ENCODE measurements at places on chromosomes 4 and X.

DNA sequence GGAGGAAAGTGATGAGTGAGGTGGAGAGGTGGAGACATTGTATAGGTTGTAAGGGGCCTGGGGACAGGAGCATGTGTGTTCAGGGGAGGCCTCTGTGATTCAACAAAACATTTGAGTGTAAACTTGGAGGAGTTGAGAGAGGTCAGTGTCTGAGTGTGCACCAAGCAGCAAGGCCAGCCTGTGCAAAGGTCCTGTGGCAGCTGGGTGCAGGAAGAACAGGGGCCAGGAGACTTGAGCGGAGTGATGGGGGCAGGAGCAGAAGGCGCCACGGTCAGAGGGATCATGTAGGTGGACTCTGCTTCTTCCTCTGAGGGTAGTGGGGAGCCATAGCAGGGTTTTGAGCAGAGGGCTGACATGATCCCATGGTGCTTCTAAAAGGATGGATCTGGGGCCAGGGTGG, 9.6 kb upstream of the PSAPL1 start:
- no peak for DNase-seq

- DNase-seq: no peak
These were observed 33.7 kb downstream of the METAP1 start for GRCh38 chr4:99029018-99029735.

- no peak for DNase-seq
These were observed 89.1 kb downstream of the ARHGAP10 start for GRCh38 chr4:147820975-147821374.

- DNase-seq: no peak
These were observed 6.2 kb upstream of the MOB1B start for GRCh38 chr4:70895811-70896491.

- no peak for DNase-seq
These were observed 67.3 kb downstream of the AFAP1 start for GRCh38 chr4:7872264-7872771.

GRCh38 chr4:147940171-147940570, 208.3 kb downstream of the ARHGAP10 start:
- no peak for DNase-seq

GRCh38 chrX:134718966-134719317, 60.7 kb upstream of the PLAC1 start:
- DNase-seq: peak; percentile 21

DNA sequence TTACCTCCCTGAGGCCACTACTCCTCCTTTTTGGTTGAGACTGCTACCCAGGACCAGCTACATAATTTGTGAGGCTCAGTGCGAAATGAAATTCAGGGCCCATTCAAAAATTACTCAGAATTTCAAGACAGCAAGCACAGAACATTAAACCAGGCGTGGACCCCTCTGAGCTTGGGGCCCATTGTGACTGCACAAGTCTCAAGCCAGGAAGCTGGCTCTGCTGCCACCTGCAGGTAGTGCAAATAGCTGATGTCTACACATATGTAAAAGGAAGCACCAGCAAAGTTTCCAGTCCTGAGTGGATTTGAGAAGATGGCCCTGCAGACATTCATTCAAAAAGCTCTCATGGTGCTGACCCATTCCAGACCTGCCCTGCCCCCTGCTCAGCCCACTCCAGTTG, 213.4 kb upstream of the LNX1 start:
- DNase-seq: no peak

GRCh38 chr4:75338352-75338880, 175.8 kb downstream of the RCHY1 start:
- no peak for DNase-seq

GRCh38 chr4:15778289-15779241, at the start of gene CD38:
Gene CD38, plus strand, starts transcription at chr4:15778328. Its CDS starts 87 bp downstream, at chr4:15778415.
- DNase-seq: peak; percentile 25

GRCh38 chr4:72846280-72847111, 223.0 kb downstream of the COX18 start:
- DNase-seq: no peak

DNA sequence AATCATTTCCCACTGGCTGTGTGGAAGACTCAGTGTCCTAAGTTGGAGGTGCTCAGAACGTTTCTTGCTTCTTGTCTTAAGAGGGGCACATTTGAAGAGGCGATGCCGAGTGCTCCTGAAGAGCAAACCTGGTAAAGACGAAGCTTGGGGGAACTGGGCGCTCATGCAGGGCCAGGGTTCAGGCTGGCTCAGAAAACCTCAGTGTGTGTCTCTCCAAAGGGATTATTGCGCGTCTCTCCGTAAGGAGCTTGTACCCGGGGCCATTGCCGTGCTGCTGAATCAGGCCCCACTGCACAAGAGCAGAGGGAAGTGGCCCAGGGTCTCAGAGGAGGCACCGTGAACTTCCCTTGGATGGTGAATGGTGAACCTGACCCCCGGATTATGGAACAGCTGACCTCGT, 44.4 kb downstream of the PSAPL1 start:
- DNase-seq: no peak

DNA sequence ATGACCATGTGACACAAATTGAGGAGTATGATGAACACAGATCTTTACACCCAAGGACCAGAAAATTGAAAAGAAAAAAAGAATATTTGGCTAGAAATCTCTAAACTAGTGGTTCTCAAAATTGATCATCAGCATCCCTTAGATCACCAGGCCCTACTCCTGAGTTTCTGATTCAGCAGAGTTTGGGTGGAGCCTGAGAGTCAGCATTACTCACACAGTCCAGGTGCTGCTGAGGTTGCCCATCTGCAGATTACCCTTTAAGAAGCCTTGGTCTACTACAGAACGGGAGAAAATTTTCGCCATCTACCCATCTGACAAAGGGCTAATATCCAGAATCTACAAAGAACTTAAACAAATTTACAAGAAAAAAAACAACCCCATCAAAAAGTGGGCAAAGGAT, 182.8 kb downstream of the MOSPD2 start:
- no peak for DNase-seq

GRCh38 chr4:1996866-1997611, 11.7 kb downstream of the NELFA start:
- DNase-seq: no peak

- peak; percentile 29 for DNase-seq
These were observed 761 bp downstream of the FGFRL1 start for GRCh38 chr4:1012034-1012739.

GRCh38 chrX:105120463-105120862, 100.0 kb downstream of the TEX13A start:
- DNase-seq: no peak

- DNase-seq: no peak
These were observed 537.8 kb upstream of the BOD1L1 start for GRCh38 chr4:14165222-14165920.

GRCh38 chr4:94700298-94700697, 57.5 kb upstream of the BMPR1B start:
- DNase-seq: no peak

DNA sequence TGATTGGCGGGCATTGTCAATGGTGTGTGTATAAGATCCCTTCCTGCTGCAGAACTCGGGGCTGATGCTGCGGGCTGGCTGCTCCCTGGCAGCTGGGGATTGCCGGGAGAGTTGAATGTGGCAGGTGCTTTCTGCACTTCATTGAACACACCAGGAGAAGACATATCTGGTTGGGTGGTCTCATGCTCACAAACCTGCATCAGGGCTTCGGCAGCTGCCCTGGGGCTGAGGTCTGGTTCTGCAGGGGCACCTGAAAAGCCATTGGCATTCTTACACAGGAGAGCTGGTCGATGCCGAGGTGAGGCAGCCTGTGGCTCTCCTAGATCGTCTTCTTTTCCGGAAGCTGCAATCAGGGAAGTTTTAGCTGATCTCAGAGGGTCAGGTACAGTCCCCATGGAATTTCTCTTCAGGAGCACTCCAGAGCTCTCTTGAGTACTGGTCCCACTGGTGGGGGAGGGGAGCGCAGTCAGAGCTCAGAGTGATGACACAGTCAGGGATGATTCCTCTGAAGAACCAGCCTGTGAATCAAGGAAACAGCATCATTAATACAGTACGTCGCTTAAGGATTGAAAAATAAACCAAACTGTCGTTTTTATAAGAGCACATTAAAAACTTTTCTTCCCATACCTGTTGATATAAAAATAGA, 57.8 kb downstream of the GPRIN3 start:
- no peak for DNase-seq

GRCh38 chr4:99506781-99507180, 4.0 kb upstream of the C4orf17 start:
- no peak for DNase-seq

DNA sequence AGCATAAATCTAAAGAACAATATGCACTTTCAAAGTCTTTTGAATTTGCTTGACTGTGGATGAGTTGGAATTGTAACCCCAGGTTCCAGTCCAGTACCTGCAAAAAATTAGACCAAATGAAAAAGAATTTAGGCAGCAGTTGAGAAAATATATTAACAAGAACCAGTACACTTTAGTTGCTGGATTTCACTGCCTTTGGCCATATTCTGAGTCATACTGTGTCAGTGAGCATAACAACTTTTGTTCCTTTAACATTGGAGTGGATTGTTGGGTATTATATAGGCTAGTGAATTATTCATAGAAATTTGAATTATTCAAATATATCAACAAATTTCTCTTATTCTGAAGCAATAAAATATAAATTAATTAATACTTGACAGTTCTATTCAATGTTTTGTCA, 101.5 kb upstream of the SMAD1 start:
- DNase-seq: no peak

- DNase-seq: no peak
These were observed 388.5 kb upstream of the SPANXN4 start for GRCh38 chrX:142637206-142637605.

DNA sequence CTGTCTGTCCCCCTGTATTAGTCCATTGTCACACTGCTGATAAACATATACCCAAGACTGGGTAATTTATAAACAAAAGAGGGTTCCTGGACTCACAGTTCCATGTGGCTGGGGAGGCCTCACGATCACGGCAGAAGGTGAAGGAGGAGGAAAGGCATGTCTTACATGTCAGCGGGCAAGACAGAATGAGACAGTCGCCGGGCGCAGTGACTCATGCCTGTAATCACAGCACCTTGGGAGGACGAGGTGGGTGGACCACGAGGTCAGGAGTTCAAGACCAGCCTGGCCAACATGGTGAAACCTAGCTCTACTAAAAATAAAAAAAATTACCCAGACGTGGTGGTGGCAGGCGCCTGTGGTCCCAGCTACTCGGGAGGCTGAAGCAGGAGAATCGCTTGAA, 24.7 kb downstream of the IL3RA start:
- DNase-seq: no peak

DNA sequence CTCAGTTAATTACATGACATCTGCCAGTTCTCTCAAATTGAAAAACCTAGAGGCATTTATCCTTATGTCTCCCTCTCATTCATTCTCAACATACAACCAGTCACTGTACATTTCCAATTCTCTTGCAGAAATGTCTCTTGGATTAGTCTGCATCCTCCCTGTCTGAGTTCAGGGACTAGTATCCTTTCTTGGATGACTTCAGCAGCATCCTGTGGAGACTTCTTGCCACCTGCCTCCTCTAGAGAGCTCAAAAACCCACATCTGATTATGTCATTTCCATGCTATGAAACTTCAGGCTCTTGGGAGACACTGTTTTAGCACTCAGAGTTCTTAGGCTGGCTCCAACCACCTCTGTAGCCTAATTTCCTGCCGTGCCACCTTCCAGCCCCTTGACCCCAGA, 515.1 kb upstream of the DIPK2B start:
- no peak for DNase-seq

GRCh38 chr4:121185960-121186359, 21.8 kb upstream of the TNIP3 start:
- no peak for DNase-seq

DNA sequence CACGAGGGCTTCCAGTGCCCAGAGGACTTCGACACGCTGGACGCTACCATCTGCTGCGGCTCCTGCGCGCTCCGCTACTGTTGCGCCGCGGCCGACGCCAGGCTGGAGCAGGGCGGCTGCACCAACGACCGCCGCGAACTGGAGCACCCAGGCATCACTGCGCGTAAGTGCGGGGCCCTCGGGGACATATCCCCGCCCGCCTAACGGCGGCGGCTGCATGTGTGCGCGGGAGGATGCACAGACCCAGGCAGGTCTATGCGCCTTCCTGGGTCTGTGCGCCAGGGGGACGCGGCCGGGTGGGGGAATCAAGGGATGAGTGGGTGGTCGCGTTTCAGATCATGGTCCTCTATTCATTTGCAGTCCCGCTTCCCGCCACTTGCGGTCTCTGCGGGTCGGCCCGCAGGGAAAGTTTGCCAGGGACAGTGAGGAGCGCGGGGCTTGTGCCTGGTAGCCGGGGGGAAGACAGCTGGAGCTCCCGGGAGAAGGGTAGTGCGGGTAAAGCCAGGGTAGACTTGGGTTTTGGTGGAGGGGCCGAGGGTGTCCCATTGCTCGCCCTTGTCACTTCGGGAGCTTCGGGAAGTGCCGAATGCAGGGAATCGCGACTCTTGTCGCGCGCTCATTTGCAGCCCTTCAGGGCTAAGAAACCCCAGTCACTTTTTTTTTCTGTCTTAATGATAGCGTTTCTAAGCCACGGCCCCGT, 1.0 kb downstream of the SHISA3 start:
- no peak for DNase-seq

- DNase-seq: no peak
These were observed 63.5 kb downstream of the EVC start for GRCh38 chr4:5774416-5775036.

DNA sequence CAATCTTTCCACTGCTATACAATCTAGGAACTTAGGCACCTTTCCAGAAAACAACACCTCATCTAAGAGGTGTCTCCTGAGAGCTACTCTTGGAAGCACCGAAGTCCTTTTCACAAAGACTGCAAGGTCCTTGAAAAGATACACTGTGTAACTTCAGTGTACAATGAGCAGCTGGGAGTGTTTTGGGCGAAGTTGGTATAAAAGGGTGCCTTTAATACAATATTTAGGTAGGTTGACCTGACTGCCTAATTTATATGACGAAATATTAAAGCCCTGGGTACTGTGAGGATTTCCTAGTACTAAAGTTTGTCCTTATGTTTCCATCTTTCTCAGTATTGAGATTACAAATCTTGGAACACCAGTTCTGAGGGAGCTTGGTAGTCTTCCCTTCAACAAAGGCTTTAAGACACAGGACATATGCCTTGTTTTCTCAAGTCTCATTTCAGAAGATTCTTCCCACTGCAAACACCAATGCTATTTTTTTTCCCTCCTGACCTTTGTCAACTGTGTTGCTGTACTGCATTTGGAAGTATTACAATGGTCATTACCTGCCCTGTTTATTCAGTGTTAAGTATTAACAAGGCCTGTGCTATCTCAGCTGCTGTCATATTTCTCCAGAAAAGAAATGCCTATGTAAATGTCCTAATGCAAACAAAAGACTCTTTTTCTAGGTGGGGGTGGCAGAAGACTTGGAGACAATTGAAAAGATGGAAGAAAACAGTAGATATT, 134.2 kb downstream of the MAML3 start:
- DNase-seq: no peak

DNA sequence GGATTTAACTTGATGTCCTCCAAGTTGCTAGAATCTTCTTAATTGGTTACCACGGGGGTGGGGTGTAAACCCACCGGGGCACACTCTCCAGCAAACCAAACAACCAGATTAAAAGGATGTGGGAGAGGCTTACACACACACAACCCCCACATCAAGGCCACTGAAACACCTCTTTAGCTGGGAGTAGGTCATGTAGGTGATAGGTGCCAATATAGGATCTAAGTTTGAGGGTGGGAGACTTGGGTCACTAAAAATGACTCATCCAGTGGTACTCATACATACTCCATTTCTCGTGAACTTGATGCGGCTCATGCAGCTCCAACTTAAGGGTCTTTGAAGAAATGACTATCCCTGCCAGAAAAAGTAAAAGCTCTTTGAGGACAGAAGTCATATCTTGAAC, 20.5 kb upstream of the CD40LG start:
- no peak for DNase-seq
